Activated CD4-positive, CD25-positive, alpha-beta regulatory T cell treated with anti-CD3 and anti-CD28 coated beads, Interleukin-2, amount 50 U/mL, for 72 hours (primary cell): ENCODE measurements at places on chromosomes 1 and 21.

- no peak for DNase-seq
These were observed 26.3 kb upstream of the MAN1C1 start for GRCh38 chr1:25590096-25590824.

DNA sequence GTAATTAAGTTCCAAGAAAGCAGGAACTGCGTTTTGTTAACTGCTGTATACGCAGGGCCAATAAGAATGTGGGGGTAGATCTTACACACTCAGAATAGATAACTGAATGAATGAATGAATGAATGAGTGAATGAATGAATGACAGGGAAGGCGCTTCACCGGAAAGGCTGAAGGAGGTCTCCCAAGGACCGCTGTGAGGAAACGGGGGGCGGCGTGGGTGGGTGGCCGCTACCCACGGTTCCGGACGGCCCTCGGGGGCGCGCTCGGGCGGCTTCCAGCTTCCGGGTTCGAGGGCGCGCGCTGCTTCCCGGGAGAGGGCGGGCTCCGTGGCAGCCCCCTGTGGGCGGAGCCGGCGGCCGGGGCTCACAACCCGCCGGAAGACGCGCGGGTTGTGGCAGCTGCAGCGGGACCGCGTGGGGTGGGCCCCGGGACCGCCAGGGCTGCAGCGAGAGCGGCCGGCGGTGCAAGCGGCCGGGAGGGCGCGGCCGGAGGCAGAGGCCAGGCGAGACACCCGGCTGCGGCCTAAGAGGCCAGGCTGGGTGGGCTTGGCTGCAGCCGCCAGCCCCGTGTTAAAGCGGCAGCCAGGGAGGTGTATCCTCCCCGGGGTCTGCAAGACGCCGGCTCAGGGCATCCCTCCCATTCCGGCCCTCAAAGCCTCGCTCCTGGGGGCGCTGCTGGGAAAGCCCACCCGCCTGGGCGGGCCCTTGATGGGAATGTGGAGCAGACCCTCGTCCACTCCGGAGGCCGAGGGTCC, at the start of gene ZFP69:
Gene ZFP69, plus strand, starts transcription at position 367 of the 754 bp plus-strand sequence. CDS start 2,072 bp downstream, outside the sequence.
- DNase-seq, result peak; percentile 67

GRCh38 chr1:96409087-96409486, 312.5 kb upstream of the PTBP2 start:
- no peak for DNase-seq

GRCh38 chr1:21921100-21921875, 15.8 kb downstream of the HSPG2 start:
- no peak for DNase-seq

- DNase-seq, result peak; percentile 60
These were observed 30.0 kb downstream of the LRRC3 start for GRCh38 chr21:44485254-44485793.

GRCh38 chr1:227066999-227067398, 126.9 kb downstream of the COQ8A start:
- DNase-seq, result no peak

- no peak for DNase-seq
These were observed 18.5 kb upstream of the LHX8 start for GRCh38 chr1:75115654-75116053.

GRCh38 chr1:92804721-92805201, 19.9 kb upstream of the EVI5 start:
- DNase-seq, result no peak

GRCh38 chr1:87902830-87903229, 574.1 kb downstream of the LMO4 start:
- no peak for DNase-seq

DNA sequence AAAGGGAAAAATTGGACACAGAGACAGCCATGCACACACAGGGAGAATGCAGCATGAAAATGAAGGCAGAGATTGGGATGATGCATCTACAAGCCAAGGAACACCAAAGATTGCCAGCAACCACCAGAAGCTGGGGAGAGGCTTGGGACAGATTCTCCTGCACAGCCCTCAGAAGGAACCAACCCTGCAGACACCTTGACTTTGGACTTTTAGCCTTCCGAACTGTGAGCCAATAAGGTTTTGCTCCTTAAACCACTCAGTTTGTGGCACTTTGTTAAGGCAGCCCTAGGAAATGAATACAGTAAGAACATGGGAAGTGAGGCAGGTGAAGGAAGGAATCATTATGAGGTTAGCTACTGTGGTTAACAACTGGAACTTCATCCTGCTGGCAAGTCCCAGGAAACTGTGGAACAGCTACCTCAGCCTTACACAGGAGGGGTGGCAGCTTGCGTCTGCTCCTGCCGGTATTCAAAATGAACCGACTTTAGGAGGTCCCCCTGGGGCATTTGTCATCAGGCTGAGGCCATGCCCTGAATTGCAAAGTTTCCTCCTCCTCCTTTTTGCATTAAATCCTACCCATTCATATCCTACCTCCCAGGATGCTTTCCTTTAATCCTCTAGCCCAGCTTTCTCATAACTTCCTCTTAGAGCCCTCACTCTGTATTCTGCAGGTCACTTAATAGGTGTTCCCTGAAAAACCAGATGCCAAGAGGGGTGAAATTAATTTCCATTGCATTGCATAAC, 15.4 kb downstream of the CD247 start:
- peak; percentile 16 for DNase-seq

DNA sequence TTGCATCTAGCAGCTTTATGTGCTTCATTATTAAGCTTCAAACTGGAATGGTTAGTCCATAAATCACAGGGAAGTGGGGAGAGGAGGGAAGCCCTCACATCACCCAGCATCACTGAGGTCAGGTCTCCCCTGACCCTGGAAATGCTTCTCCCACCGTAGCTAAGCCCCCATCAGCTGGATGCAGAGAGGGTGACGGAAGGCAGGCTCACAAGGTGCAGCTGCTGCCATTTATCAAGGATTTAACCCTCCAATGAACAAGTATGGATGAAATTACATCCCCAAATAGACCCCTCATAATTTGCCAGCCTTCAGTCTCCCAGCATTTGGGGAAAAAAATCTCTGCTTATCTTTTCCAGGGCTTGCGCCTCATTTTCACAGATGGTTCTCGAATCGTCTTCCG, 60.8 kb downstream of the PGM1 start:
- no peak for DNase-seq

GRCh38 chr1:88680471-88680870, 3.6 kb upstream of the PKN2 start:
- DNase-seq, result no peak

DNA sequence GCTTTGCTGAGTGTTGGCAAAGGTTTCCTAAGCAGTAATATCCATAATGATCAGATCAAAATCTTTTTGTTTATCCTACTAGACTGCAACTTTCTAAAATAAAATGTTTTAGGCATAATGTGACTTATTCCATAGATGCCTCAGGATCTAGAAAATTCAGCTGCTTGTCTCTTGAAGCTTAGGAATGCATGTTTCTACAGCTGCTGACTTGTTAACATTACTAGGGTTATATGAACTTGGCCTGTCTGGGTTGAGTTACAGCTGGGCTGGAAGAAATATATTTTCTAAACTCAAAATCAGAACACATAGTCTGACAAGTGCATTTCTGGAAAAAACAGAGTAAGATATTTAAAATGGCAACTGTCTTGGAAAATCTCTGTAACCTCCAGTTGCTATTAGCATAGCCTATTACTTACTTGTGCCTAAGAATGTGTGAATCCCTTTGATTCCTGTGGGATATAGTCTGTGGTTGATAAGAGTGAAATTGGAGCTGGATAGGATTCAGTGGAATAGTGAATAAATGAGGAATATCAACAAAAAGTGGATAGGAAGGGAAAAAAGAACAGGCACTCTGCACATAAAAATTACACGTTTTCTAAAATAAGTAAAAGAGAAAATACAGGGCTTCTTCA, 61.2 kb downstream of the RGS4 start:
- no peak for DNase-seq

- DNase-seq, result no peak
These were observed 1.3 kb downstream of the AGRN start for GRCh38 chr1:1021010-1021919.

DNA sequence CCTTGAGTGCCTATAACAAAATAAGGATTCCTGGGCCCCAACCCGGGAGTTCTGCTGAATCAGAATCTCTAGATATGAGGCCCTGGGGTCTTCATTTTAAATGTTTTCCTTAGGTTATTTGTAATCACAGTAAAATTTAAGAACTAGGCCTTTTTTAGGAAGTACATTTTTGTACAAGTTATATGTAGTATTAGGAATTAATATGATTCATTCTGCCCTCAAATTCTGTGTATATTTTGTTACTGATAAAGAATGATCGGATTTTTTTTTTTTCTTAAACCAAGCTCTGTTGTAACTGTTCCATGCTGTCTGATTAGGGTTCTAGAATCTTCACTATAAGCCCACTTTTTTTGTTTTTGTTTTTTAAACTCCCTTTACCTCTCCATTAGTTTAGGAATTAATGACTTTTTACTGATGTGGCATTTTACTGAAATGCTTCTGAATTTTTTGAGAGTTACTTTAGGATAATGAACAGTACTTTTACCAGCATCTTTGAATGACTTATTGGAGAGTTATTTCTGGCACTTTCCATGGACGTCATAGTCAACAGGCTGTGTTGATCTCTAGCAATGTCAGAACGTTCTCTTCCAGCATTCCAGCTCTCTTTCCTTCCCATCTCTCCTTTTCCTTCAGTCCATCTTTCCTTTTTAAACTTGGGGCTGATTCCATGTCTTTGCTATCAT, 48.3 kb downstream of the CLIC4 start:
- no peak for DNase-seq

- no peak for DNase-seq
These were observed 89.7 kb downstream of the MAGI3 start for GRCh38 chr1:113479713-113480676.

- DNase-seq, result no peak
These were observed 10.6 kb upstream of the UAP1 start for GRCh38 chr1:162550925-162551324.
